ENCODE measurements at places on chromosomes 4 and X. TPM values are rescaled to one million over a fixed set of nuclear protein-coding genes. Genes with fewer than 3 reads are reported as not detected.

USP9X gene
- polyA plus RNA-seq: 59.4 TPM

DNA sequence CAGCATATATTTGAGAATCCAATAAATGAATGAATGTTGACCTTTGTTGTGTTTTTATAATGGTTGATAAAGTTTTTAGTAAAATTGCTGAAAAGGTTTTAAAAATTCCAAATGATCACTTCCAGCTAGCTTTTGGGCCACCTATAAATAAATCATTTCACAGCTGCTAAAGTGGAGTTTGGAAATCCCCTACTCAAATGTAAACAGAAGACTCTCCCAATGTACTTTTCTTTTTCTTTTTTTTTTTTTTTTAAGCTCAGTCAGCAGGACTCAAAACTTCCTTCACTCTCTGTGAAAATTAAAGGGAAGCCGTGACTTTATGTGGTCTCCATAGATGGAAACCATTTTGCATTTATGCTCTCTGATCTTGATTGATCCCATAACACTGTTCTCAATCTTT is 45.2 kb downstream of the CXCL13 start:
- no peak for DNase-seq

DNA sequence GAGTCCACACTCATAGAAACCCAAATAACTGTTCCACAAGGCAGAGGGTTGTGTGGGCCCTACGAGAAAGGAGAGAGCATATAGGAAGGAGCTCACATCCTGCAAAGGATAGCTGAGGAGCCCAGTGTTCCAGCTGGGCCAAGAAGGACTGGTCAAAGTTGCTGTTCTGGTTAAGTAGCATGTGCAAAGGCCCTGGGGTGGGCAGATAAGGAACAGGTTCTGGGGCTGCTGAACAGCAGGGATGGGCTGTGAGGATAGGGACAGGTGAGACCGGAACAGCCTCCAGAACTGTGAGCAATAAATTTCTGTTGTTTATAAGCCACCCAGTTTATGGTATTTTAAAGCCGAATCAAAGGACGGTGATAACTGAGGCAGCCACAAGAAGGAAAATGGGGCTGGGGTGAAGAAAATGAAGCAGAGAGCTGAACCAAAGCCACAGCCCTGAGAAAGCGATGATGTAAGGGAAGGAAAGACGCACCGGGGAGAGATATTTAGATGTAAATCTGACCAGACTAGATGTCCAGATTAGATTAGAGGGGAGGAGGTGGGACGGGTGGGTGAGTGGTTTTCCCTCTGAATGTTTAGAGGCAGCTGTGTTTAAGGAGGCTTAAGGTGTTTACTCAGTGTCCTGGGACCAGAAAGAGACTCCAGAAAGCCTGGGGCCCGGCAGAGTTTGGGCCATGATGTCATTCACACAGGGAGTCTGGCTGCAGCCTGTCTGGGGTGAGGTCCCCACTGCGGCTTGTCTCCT is 180.8 kb upstream of the BCOR start:
- DNase-seq: no peak

DNA sequence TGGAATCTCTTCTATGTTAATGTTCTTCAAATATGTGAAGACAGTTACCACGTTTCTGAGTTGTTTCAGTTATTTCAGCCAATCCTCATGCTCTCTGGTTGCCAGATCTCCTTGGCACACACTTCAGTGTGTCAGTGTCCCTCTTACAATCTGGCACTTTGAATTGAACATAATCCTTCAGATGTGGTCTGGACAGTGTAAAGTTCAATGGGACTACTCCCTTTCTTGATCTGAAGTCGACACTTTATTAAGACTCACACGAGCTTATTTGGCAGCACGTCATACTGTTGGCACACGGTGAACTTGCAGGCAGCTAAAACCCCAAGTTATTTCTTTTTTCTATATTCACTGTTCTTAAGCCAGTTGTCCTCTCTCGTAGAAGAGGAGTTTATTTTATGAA is 28.2 kb downstream of the ARSJ start:
- no peak for DNase-seq

DNA sequence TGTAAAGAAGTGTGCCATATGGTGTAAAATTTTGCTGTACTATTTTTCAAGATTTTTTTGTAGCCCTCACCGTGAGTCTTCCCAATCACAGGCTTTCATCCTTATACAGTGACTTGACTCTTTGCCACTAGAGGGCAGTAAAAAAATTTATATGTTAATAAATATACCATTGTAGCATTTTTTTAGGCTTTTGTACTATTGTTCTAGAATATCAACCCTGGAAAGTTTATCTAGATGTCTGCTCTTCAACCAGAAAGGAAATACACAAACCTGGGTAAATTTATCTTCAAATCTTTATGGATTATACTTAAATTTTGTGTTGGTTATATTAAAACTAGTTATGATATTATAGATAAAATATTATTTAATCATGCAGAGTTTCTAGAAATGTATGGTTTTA is 235.3 kb downstream of the TENM3 start:
- no peak for DNase-seq

FGD1 gene
- 16.4 TPM for polyA plus RNA-seq

DNA sequence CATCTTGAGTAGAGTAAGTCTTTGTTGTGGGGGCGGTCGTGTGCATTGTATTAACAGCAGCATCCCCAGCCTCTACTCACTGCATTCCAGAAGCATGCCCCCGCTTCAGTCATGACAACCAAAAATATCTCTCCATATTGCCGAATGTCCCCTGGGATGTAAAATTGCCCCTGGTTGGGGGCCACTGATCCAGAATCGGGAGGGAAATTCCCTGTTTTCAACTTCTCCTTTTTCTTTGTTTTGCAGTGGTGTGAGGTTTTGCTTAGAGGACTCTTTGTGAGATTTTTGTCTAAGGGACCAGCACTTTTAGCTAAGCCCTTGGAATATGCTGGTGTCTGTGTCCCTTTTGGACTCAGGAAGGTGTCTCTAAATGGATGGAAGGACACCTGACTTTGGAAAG is 3.0 kb upstream of the IL13RA1 start:
- no peak for DNase-seq

- DNase-seq: no peak
These were observed 132.7 kb upstream of the NR3C2 start for GRCh38 chr4:148574911-148575310.

VEGFD gene
- 47.9 TPM for polyA plus RNA-seq
